ENCODE measurements at places on chromosomes 2 and 18.

DNA sequence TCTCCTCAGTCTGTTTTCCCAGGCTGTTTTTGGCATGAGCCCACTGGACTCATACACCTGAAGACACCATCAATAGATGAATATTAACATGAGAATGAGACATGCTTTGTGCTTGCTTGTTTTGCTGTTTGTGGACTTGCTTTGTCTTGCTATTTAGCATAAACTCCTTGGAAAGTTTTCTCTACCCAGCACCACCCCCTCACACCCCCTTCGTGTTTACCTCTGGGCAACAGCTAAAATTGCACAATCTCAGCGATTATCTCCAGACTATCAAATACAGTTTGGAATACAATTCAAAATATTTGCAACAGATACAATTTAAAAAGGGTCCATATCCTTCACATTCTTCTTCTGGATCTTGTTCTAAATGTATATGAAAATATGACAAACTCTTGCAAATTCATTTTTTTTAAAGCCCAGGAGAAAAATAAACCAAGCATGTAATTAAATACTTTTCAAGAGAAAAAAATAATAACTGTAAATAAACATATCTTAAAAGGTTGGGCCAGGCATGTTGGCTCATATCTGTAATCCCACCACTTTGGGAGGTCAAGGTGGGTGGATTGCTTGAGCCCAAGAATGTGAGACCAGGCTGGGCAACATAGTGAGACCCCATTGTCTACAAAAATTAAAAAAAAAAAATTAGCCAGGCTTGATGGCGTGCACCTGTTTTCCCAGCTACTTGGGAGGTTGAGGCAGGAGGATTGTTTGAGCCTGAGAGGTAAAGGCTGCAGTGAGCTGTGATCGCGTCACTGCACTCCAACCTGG is 32.3 kb upstream of the PMAIP1 start:
- DNase-seq, result no peak

DNA sequence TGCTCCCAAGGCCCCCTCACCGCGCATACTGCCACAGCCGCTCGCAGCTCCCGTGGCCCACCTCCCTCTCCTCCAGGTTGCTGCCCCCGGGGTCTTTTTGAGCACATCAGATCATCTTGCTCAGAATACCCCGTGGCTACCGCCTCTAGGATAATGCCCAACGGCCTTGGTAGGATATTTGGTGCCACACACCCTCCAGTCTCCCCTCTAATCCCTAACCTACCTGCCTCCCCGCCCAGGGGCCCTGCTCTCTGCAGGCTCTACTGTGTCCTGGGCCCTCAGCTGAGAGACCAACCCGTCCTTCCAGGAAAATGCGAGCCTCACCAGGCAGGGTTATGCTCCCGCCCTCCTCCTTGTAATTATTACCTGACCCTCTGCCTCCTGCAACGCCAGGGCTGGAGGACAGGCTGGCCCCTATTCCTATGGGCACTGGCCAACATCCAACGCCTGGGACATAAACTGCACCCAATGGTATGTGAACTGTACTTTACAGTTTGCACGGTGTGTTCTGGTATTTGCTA is 1.5 kb upstream of the MTCL1 start:
- no peak for DNase-seq

DNA sequence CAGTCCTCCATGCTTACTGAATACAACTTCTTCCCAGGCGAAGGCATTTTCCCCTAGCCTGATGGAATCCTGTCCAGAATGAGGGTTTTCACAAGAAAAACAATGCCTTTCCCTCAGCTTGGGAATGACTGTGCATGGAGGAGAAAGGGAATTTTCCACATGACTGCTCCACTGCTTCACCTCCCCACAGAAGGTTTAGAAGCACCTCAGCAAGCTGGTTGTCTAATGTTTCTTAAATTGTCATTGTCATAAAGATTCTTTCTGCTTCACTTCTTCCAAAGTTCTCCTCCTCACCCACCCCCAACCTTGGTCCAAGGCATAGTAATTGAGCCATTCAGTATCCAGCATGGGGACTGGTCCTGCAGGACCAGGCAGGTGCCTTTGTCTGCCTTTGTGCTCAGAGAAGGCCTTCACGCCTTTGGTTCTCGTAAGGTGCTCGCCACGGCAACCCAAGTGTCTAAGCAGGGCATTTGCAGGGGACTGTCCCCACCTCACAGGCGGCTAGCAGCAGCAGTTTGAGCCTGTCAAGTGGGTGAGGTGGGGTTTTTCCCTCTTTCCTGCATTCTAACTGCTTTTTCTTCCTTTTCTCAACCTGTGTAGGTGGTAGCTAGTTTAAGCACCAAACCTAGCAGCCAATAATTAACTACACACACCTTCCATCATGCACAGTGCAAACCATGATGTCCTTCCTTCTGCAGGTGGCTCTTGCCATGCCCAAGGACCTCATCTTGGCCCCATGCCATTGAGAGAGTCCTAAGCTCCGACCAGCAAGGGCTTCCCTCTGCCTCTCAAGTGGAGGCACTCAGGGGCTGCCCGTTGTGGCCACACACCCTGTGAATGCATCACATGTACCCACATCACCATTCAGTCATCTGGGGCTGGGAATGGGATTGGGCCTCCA is 65.7 kb upstream of the BCL2L11 start:
- DNase-seq, result no peak

DNA sequence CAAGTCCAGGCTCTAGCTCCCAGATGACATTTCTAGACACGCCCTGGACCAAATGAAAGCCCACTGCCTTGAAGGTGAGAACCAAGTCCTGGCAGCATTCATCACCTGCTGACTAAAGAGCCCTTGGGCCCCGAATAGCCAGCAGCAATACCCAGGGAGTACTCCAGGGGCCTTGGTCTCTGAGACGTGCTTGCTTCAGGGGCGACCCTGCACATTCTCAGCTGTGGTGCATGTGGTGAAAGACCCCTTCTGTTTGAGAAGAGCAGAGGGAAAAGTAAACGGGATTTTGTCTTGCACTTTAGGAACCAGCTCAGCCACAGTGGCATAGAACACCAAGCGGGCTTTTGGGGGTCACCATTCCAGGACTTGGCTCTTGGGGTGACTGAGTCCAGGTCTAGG is 260.5 kb upstream of the MYT1L start:
- DNase-seq, result no peak

DNA sequence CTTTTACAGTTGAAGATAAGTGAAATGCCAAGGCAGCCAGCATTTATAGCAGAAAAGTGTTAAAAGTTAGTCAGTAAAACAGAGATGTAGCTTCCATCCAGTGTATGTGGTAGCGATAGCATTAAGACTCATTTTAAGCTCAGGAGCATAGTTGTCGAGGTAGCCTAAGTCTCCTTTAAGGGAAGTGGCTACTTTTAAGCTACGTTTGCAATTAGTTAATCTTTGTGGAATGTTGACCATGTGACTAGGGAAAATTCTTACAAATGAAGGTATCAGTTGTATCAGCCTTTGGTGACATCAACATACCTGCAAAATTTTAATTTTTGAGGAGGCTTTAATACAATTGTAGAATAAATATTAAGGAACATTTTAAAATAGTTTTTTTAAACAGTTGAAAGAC is 61.9 kb downstream of the LHCGR start:
- DNase-seq, result no peak

DNA sequence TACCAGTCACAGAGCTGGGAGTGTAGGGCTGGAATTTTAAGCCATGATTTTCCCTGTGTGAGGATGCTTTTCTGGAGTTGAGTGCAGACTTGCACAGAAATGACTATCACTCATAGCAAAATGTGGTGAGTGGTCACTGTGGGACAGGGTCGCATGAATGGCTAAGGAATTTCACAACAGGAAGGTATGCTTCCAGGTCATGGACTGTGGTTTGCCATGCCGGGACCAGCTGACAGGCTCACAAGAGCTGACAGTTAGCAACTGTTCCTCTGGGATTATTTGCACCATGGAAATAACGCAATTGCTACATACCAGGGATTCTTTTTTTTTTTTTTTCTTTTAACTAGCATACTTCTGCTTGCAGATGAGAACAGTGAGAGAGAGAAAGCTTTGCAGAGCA is 3.8 kb upstream of the UXS1 start:
- peak; percentile 94 for DNase-seq

DNA sequence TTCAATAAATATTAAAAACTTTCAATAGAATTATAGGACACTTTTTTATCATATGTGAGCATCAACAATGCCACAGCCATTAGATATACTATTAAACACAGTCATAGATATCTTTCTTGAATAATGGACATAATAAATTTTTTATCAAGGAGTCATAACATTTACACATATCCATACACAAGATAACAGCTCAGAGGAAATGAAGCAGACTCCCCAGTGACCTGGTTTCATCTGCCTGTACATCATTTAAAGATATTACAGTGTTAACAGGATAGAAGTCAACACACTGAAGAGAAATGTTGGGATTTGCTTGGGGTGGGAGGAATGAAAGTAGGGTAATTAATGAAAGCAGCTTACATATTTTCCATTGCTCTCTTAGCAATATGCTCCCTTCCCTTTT is 5.1 kb downstream of the SCG2 start:
- no peak for DNase-seq

GRCh38 chr18:9697121-9697520 is 11.0 kb upstream of the RAB31 start:
- DNase-seq, result no peak

- DNase-seq, result no peak
These were observed 29.6 kb downstream of the COLEC12 start for GRCh38 chr18:470661-471501.

GRCh38 chr2:136214307-136215200 is 96.6 kb upstream of the CXCR4 start:
- DNase-seq, result no peak

DNA sequence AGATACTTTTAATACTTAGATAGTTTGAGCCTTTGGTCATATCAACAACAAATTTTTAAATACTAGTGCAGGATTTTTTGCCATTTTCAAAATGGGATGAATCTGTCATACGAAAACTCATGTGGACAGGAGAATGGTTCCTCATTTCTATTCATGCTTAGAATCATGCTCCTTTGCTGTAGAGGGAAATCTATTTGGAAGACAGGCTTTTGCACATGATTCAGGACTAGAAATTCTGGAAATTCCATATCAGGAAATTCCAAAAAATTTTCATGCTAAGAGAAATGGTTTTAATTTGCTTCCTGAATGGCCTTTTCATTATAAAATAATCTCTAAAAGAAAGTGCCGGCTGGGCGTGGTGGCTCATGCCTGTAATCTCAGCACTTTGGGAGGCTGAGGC is 39.3 kb downstream of the MOGAT1 start:
- DNase-seq, result no peak

DNA sequence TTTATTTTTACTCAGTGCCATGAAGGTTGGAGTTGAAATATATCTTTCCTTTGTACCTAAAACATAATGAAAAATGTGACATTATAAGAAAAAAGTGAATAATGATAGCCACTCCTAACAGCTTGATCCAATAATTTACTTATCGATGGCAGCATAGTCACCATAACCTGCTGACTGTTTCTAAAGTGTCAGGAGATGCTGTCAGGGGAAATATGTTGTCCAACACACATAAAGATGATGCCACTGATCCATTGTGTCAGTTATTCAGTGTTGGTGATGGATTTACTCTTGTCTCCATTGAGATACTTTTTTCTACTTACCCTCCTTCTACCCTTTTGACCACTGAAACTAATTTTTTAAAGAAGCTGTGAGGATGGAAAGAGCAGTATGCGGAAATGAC is 1006.9 kb upstream of the TMEFF2 start:
- DNase-seq, result no peak

Measured in skeletal muscle cell (primary cell).